Right cardiac atrium (tissue), 5 donors: ENCODE measurements at places on chromosomes 4 and X. TPM values are rescaled to one million over a fixed set of nuclear protein-coding genes. Genes with fewer than 3 reads are reported as not detected.

DNA sequence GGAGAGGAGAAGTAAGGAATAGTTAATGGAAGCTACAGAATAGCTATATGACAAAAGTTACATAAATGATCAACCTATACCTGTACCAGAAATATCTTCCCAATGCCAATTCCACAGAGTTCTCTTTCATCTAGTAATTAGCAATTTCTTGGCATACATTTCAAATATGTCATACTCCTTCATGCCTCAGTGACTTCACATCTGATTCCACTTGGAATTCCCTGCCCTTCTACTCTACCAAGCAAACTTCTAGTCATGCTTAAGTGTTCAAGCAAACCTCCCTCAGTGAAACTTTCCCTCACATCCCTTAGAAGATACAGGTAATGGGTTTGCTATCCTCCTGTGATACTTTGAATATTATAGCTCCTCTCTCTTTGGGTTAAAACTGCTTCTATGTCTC, 127.1 kb downstream of the KLHL13 start:
- DNase-seq: no peak

GRCh38 chrX:107171369-107172102, 34.7 kb downstream of the NUP62CL start:
- no peak for DNase-seq

DNA sequence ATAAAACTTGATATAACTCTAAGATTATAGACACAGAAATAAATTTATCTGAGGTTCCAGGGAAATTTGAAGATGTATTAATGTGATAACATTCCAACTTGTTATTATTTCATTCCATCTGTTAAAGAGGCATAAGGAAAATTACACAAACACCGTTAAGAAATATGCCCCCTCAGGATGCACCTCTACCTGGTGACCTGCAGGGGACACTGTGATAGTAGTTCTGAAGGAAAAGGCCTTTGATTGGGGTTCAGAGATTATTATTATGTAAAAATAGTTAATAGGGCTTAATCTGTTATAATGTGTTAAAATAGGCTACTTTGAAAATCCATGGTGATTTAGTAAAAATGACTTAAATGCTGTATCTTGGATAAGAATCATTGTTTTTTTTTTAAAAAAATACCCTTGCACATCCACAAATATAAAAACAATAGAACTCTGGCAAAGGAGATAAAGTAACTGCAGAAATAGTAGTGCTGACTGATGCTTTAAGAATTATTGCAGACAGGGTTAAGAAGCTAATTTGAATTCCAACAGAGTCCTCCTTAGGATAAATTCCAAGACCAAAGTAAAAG, 6.1 kb upstream of the ABRAXAS1 start:
- DNase-seq: no peak

The MAGEA1 gene
- not detected for total RNA-seq

The GUCY1A1 gene
- total RNA-seq: 82.5 TPM
